ENCODE measurements at places on chromosomes 5 and 9. TPM values are rescaled to one million over a fixed set of nuclear protein-coding genes. Genes with fewer than 3 reads are reported as not detected.

SHLD3 gene
- 4.7 TPM for polyA plus RNA-seq

SLC27A6 gene
- polyA plus RNA-seq: not detected

RICTOR gene
- polyA plus RNA-seq: 23.4 TPM

GRCh38 chr9:38338342-38339018, 54.0 kb upstream of the ALDH1B1 start:
- DNase-seq: no peak

- DNase-seq: no peak
These were observed 144.1 kb upstream of the NFIL3 start for GRCh38 chr9:91567642-91568274.

- no peak for DNase-seq
These were observed 576.7 kb upstream of the ZNF462 start for GRCh38 chr9:106286249-106286648.

GRCh38 chr9:136202454-136203407, 2.2 kb downstream of the LHX3 start:
- DNase-seq: no peak

ADAMTS16 gene
- not detected for polyA plus RNA-seq

DNA sequence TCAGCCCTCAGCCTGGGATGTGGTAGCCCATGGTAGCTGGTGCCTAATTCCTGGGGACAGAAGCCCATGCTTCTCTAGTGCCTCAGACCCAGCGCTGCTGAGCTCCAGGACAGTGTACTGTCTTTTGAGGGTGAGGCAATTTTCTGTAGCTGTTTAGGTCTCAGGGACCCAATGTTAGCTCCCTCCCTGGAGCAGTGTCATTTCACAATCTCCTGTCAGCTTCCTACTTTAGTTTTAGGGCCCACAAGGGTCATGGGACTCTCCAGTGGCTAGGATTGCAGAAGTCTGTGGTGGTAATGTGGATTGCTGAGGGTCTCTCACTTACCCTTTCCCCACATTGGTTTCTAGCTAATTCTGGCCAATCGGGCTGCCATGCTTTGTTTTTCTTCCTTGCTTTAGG, 67.7 kb upstream of the CCL21 start:
- no peak for DNase-seq

FSTL4 gene
- 0.31 TPM for polyA plus RNA-seq

DNA sequence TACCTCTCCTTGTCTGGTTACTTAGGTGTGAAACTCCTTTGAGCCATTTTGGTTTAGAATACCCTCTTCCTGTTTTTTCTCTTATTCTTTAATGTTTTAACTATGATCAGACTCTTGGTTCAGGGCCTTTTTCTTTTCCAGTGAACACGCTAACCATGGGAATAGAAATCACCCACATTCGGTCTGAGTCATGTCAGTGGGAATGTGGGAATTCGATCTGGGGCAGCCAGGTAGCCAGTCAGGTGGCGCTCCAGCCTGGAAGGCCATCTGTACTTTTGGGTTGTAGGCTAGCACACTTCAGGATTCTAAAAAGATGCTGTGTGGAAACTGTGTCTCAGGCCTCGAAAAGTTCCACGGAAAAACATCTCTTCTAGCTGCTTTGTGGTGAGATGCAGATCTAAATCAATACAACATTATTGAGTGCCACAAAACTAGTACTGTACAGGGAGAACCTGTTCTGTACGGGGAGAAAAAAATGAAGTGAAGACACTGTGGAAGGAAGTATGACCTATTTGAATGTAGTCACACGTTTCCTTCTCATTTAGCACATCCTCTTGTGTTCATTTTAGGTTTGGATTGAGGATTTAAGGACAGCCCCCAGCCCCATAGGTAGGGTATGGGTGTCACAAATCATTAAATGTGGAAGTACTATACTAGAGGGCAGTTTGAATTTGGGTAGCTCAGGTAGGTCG, 36.4 kb downstream of the SNX30 start:
- DNase-seq: peak; percentile 56

DNA sequence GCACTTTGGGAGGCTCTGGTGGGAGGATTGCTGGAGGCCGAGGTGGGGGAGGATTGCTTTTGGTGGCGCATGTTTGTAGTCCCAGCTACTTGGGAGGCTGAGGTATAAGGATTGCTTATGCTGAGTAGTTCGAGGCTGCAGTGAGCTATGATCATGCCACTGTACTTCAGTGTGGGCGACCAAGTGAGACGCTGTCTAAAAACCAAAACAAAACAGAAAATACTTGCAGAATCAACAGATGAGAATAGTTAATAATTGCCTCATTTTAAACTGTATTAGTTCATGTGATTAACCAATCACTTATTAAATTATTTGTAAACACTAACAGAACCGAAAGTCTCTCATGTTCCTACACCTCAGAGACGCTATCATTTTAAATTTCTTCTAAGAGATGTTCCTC, 118.1 kb downstream of the CCDC171 start:
- DNase-seq: no peak

PCDHGA5 gene
- 0.07 TPM for polyA plus RNA-seq

GRCh38 chr5:6333182-6333905, 45.0 kb downstream of the MED10 start:
- no peak for DNase-seq

DNA sequence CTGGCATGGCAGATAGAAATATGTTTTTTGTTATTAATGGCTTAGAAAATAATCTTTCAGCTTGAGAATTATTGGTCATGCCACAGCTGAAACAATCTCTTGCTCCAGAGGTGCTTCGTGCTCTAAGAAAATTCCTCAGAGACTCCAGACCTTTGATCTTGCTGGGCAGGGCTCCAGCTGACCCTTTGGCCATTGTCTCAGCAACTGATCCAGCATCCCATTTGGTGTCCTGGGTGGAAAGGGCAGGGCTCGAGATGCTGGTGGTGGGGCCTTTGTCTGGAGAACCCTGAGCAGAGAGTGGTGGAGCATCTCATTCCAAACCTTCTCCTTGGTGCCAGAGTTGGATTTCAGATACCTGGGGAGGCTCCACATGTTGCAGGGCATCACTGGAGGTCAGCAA, 43.2 kb upstream of the PIK3R1 start:
- DNase-seq: no peak

ANP32B gene
- polyA plus RNA-seq: 36.6 TPM

Data from B cell (primary cell).